ENCODE measurements at places on chromosomes 6 and 20.

DNA sequence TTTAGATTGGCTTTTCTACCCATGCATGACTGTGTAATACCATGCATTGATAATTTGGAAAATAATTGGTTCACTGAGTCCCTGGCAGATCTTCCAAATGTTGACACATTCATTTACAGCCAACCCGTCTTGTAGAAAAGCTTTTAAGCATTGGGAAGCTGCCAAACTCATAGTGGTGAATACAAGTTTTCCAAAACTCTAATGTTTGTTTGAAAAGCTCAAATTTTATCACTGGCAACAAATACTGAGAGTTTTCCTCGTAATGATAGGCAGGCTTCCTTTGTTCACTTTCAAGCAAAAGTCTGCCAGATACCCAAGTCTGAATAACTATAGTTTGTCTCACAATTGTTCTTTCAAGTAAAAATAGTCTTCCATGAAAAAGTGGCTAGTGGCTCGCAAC, 143.0 kb downstream of the FIG4 start:
- no peak for DNase-seq

DNA sequence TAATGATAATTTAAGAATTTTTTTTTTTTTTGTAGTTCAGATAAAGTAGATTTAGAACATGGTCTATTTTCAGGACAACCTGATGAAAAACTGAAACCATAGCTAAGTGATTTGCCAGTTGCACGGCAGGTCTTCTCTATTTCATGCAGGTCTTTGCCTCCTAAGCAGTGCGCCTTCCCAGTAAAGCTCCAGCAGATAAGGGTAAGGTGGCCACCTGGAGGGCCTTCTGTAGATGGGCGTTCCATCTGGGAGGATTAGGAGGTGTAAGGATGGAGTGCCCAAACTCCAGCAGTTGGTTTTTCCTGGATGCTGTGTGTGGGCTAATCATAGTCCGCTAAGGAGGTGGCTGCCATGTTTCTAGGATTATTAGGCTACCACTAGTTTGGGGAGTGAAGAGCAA, 107.1 kb downstream of the ARID1B start:
- DNase-seq = no peak

DNA sequence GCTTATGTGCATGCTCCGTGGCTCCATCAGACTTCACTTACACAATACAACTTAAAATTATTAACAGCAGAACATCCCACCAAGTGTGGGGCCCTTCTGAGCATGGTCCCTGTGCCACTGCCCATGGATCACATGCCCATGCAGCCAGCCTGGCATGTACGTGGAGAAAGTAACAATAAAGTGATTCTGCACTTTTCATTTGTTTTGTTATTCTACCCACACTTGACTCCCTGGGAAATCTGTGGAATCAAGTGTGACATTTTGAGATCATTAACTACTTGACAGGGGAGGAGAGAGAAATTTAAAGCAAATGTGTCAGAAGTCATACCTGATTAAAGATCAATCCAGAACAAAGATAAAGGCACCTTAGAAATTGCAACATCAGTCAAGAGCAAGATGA, 112.0 kb downstream of the ISM1 start:
- DNase-seq = no peak

- DNase-seq = no peak
Measured at GRCh38 chr6:130796313-130796905, 30.8 kb upstream of the SMLR1 start.

DNA sequence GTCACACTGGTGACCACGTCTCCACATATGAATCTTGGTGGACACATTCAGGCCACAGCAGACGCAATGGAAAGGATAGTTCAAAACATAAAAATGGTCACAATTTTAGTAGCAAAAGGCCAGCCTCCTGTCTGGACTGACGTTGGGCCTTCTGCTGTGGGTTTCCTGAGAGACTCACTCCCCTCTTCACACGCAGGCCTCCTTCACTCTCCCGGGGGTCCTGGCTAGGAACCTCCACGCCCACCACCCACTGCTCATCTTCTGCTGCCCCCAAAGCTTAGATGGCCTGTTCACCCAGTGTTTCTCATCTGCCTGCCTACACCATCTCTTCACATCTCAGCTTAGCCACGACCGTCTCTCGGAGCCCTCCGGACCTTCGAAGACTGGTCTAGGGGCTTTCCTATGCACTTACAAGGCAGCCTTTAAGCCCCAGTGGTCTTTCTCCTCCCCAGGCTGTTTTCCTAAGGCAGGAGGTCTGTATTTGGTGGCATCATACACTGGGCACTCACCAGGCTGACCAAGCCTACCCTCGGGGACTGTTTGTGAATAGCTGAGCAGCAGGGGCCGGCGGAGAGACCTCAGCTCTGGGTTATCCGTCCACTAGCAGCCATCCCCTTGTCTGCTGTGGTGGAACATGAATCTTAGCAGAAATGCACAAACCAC, 46.6 kb upstream of the AFDN start:
- no peak for DNase-seq

- DNase-seq = no peak
Measured at GRCh38 chr6:7189101-7189758, 81.5 kb downstream of the RREB1 start.

GRCh38 chr6:28719275-28719940, 193.7 kb downstream of the GPX5 start:
- DNase-seq = no peak

DNA sequence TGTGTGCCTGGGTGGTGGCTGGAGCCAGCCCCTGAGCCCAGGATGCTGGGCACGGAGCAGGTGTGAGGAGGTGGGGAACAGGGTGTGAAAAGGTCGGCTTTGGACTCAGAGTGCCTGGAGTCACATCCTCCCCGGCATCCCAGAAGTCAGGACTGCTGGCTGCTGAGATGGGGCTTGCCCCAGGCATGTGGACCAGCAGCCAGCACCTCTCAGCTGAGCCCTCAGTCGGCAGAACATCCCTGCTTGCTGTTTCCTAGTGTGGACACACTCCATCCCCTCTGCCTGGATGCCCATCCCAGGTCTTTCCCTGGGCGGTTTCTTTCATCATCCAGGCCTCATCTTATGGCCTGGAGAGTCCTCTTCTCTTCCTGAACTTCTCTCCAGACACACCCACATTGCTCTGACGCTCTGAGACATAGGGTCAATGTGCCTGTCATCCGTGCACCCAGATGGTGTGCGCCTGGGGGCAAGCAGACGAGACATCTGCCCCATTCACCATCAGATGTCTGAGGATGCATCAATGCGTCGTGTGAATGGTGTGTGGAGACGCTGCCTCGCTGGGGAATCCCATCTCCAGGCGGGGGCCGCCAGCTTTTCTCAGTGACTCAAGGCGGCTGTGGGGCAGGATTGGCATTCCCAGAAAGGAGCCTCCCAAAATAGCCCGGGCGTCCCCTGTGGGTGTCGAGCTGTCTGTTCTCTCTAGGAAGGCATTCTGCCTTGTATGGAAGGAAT, 104.2 kb downstream of the SYCP2 start:
- DNase-seq = no peak

DNA sequence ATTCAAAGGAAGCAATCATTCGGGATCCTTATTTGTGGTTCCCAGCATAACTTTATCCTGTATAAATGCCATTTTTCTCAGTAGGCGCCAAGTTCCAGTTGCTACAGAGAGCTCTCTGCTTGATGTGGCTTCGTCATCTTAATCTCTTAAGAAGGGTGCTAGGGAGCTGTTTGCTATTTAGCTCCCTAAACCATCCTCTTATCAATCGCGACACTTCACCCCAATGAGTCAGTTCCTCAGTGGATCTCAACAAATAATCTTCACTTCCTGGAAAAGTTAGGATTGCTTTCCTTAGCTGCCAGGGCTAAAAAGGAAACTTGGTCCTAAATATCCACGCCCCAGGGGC, 1.3 kb upstream of the NKAIN2 start:
- DNase-seq = no peak

- DNase-seq = no peak
Measured at GRCh38 chr6:83371423-83371822, 59.4 kb downstream of the ME1 start.

- DNase-seq = peak; percentile 96
Measured at GRCh38 chr20:20780127-20780824, 67.8 kb upstream of the RALGAPA2 start.

DNA sequence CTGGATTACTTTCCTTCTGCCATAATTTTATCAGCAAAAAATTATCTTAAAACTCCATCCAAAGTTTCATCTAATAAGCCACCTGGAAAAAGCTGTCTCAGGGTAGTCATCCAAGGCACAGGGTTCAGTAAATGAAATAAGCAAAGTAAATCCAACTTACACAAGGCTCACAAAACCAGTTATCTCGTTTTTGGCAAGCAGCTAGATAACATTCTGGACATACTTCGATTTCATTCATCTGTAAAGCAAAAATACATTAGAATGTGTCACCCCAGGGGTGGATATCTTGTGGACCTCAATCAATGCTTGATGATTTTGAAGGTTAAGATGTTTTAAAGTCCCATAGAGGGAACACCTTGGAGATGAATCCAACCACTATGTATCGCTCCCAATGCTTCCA, 73.1 kb downstream of the ZMYND8 start:
- DNase-seq = no peak

GRCh38 chr20:58072695-58073671, 155.5 kb downstream of the ANKRD60 start:
- DNase-seq = no peak

DNA sequence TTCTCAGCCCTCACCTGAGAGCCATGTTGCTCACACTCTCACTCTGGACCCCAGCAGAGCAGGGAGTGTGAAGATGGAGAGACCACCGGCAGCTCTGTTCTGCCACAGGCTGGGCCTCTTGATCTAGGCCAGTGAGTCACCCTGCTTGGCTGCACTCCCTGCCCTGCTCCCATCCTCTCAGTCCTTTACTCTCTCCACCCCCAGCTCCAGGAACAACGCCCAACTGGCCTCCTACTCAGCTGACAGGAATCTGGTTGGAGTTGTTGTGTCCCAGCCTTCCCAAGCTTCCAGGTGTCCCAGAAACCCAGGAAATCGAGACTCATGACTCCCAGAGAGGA, at the start of gene PSORS1C1:
TSS of gene PSORS1C1 (plus strand) at position 260 of the 338 bp plus-strand sequence. CDS start 14,833 bp downstream, outside the sequence.
- peak; percentile 80 for DNase-seq

GRCh38 chr20:50455656-50456451, 54.3 kb upstream of the PTPN1 start:
- no peak for DNase-seq

DNA sequence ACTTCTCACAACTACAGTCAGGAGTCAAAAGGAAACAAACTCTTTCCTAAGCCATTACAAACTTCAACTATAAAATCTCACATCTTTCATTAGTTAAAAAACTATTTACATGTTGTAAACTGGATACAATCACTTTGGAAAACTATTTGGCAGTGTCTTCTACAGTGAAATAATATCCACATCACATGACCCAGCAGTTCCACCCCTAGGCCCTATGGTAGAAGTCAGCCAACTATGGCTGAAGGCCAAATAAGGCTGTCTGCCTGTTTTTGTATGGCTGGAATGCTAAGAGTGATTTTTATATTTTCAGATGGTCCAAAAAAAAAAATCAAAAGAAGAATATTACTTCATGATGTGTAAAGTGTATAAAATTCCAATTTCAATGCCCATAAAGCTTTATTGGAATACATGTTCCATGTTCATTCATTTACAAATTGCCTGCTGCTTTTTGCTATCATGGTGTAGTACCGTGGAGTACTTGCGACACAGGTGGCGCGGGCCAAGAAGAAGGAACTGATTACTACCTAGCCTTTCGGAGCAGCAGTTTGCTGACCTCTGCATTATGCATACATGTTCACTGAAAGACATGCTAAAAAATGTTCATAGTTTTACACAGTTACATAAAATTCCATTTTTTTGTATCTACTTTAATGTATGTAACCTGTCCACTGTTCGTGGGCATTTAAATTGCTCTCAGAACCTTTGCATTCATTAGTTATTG, 129.0 kb downstream of the KIF16B start:
- DNase-seq = peak; percentile 21

GRCh38 chr6:48961781-48962415, 501.2 kb downstream of the MMUT start:
- DNase-seq = no peak

DNA sequence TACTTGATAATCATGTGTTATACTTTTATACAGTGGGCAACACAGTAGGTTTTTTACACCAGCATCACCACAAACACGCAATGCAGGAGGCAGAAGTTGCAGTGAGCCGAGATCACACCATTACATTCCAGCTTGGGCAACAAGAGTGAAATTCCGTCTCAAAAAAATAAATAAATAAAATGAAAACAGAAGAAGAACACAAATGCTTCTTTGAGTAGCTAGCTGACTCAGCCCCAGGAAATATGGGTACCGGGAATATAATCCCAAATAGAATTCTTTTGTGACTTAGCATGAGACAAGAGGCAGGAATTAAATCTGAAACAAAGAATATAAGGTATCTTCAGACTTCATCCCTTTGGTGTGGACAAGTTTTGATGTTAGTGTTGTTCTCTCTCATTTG, 164.2 kb upstream of the ATXN1 start:
- DNase-seq = no peak

- DNase-seq = no peak
Measured at GRCh38 chr6:105561486-105561885, 158.6 kb upstream of the PREP start.
